Neural crest cell (in vitro differentiated cells): ENCODE measurements at places on chromosomes 1 and 21. TPM values are rescaled to one million over a fixed set of nuclear protein-coding genes. Genes with fewer than 3 reads are reported as not detected.

GRCh38 chr1:7178741-7179140 is 393.5 kb downstream of the CAMTA1 start:
- no peak for DNase-seq

GRCh38 chr1:214122110-214122509 is 134.3 kb downstream of the PROX1 start:
- DNase-seq: no peak

GRCh38 chr1:165595246-165595938 is 35.6 kb upstream of the MGST3 start:
- DNase-seq: no peak

- DNase-seq: no peak
Measured at GRCh38 chr1:245500546-245500945, 345.8 kb downstream of the KIF26B start.

DNA sequence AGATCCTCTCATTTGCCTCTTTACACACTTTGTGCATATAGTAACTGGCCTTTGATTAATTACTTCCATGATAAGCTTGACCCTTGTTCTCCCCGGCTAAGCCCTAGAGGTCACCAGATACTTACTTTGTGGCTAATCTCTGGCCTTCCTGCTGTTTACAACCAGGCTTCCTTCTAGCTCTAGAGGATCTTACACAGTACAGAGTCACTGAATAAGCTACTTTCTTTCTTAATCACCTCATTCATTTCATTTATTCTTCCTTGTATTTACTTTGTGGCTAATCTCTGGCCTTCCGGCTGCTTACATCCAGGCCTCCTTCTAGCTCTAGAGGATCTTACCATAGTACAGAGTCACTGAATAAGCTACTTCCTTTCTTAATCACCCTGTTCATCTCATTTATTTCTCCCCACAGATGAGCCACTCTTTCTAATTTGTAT is 144.3 kb upstream of the C1orf21 start:
- no peak for DNase-seq

- no peak for DNase-seq
Measured at GRCh38 chr1:15628003-15628402, 10.7 kb downstream of the DDI2 start.

- DNase-seq: no peak
Measured at GRCh38 chr1:66213491-66213890, 320.5 kb upstream of the SGIP1 start.

GRCh38 chr1:150257624-150258585 is at the start of gene CA14:
TSS of gene CA14 (plus strand) at chr1:150257774. CDS start at chr1:150258129, 355 bp downstream.
- DNase-seq: no peak

Gene FCER1A
- total RNA-seq: not detected in 2 replicates

Gene SPRR2A
- not detected in 2 replicates for total RNA-seq
